ENCODE measurements at places on chromosomes 16 and 17.

- peak; percentile 43 for DNase-seq
These were observed at the start of gene FAM222B for GRCh38 chr17:28842282-28843012. Gene FAM222B, minus strand, starts transcription at chr17:28842790. Its CDS starts 76,123 bp downstream, at chr17:28766667.

DNA sequence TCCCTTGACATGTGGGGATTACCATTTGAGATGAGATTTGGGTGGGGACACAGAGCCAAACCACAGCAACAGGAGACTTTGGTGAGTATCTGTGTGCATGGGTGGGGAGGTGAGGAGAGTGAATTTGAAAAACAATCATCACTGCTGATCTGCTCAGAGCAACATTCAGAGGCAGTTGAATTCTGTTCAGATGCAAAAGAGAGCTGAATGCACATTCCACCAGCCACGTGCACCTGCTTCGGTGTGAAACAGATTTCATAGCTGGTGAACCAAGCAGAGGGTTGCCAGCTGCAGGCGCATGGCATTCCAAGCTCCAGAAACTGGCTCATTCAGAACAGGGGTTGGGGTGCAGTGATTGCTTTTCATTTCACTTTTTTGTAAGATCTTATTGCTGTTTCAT lies 233.1 kb upstream of the FOXF1 start:
- no peak for DNase-seq

- no peak for DNase-seq
These were observed 13.9 kb downstream of the KIFC3 start for GRCh38 chr16:57788252-57788841.

DNA sequence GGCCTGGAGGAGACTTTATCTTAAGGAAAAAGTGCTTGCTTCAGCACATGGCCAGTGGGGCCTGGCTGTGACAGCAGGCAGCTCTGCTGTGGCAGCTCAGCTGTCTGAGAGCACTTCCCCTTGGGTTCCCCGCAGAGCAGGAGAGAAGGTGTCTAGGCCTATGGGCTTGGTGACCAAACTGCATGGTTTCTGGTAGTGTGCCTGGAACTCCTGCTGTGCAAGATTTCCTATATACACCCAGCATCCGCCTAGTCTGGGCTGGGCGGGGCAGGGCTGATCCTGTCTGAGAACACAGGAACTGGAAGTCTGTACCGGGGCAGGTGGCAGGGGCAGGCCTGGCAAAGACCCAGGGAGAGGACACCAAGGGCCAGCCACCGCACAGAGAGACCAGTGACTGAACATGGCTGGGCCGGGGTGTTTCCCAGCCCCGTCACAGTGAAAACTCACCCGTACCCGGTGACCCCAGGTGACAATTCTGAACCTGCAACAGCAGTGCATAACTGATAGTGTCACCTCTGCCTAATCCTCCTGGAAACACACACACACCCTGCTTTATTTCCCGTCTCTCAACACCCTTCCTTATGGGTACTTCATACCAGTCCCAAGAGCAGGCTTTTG lies 39.3 kb downstream of the CHD9 start:
- no peak for DNase-seq

DNA sequence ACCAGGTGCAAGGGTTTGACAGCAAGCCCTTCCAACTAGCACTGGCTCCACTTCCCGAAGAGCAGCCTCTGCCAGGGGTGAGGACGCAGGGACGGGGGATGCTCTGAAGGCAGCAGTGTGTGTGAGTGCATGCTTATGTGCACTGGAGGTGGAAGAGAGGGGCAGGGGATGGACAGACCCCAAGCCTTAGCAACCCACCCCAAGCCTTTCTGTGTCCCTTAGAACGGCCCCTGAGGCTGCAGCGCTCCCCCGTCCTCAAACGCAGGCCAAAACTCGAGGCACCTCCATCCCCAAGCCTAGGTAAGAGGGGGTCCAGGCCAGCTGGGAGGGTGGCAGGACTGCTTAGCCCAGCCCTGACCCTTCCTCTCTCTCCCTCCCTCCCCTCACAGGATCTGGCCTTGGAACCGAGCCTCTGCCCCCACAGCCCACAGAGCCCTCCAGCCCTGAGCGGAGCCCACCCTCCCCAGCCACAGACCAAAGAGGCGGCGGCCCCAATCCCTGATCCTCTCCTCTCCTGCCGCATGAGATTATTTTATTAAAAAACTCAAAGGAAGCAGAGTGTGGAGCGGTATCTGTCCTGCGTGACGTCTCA lies 2.9 kb downstream of the ACD start:
- DNase-seq = no peak

GRCh38 chr17:18954321-18954720 lies 2.4 kb downstream of the SLC5A10 start:
- no peak for DNase-seq

GRCh38 chr17:57086069-57086930 lies 1.3 kb downstream of the AKAP1 start:
- DNase-seq = no peak

DNA sequence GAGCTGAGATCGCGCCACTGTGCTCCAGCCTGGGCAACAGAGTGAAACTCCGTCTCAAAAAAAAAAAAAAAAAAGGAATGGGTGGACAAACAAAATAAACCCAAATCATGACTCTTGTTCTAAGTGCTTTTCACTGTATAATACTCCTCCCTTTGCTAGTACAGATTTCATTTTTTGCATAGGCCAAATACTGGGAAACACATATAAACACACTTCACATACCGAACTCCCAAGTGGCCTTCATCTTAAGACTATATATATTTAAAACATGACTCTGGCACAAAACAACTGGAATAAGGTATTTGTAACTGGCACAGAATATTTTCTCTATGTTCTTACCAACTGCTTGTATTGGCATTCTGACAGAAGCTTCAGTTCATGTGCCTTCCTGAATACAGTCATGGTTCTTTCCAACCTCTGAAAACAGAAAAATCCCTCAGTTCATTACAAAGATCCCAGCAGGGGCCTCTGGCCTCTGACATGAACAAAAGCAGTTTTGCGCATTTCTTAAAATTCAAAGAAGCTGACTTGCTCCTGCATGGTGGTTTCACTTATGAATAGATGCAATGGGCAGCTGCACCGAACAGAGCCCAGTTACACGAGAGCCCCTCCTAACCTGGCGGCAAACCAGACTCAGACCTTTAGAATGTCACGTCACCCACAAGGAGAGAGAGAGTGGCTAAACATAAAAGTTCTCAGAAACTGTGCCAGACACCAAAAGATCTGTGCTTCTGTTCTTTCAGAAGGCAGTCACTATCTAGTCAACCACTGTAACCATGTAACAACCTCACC lies 19.1 kb upstream of the COPRS start:
- DNase-seq = no peak

- no peak for DNase-seq
These were observed 870.1 kb downstream of the CDH11 start for GRCh38 chr16:64251742-64252141.

- DNase-seq = no peak
These were observed 8.5 kb downstream of the ZNF469 start for GRCh38 chr16:88391144-88391850.

- DNase-seq = no peak
These were observed 15.0 kb upstream of the PITPNA start for GRCh38 chr17:1577583-1578013.

GRCh38 chr16:49620158-49620868 lies 235.6 kb downstream of the ZNF423 start:
- peak; percentile 59 for DNase-seq

- DNase-seq = no peak
These were observed 147.5 kb upstream of the GSE1 start for GRCh38 chr16:85465328-85466303.

DNA sequence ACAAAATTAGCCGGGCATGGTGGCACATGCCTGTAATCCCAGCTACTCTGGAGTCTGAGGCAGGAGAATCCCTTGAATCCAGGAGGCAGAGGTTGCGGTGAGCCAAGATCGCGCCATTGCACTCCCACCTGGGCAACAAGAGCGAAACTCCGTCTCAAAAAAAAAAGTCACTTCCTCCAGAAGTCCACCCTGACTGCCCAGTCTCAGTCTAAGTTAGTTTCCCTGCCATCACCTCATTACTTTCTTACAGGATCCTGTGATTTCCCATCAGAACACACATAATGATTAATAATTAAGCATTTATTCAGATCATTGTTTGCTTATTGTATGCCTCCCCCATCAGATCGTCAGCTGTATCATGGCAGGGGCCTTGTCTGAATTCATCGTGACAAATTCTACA lies 31.6 kb downstream of the ABCC3 start:
- DNase-seq = no peak

- DNase-seq = no peak
These were observed 31.0 kb downstream of the SCNN1B start for GRCh38 chr16:23333034-23333579.

- peak; percentile 14 for DNase-seq
These were observed 32.8 kb upstream of the NUDT16L1 start for GRCh38 chr16:4660454-4661007.

GRCh38 chr17:8599351-8600011 lies 31.0 kb downstream of the MYH10 start:
- no peak for DNase-seq

DNA sequence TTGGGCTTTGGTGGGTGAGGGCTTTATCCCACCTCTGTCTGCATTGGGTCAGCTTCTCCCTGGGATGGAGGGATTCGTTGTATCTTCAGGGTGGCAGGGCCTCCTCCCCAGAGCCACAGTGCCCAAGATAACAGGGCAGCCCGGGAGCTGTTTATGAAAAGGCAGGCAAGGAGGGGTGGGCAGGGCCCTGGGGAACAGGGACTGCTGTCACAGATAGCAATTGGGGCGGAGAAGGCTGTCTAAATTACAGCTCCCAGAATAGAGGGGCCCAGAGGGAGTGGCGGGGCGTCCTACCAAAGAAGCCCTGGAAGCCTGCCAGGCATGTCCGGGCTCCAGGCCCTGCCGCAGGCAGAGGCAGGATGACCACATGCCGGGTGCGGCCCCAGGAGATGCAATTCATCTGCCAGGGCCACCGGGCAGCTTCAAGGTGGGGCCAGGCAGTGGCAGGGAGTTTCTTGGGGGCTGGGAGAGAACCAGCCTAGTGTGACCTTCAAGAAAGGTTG lies 18.8 kb upstream of the PHOSPHO1 start:
- DNase-seq = no peak

All from amniotic stem cell (primary cell).